ENCODE measurements at places on chromosomes 3 and 15.

DNA sequence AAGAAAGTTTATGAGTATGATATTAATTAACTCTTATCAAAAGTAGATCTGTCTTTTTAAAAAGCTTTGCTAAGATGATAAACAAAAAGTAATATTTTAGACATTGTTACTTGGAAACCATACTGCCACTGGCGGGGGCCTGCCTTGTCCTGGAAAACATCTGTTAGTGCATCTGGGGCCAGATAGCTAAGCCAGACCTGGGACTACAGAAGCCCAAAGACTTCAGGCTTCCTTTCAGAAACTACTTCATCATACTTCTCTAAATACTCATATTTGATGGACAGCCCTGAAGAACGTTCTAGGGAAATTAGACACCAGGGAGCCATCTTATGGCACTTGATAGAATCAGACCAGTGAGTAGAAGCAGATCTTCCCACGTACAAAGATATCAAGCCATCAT lies 795.4 kb upstream of the SEMA6D start:
- DNase-seq: no peak

GRCh38 chr3:148178503-148178902 lies 519.2 kb upstream of the AGTR1 start:
- DNase-seq: peak; percentile 16

DNA sequence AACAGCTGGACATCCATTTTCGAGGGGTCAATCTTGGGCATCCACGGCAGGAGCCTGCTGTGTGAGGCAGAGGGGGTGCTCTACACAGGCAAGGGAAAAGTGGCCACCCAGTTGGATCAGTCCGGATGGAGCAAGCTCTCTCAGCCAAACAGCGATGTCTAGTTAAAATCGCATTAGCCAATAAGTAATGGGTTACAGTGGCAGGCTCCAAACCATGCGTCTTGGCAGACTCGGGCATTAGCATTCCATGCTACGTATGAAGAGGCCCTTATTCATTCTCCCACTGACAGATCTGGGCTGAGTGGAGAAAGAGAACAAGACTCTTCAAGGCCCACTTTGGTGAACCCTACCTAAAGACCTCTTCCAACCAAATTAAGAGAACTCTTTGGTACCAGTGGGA lies 49.3 kb downstream of the CCNB2 start:
- no peak for DNase-seq

- DNase-seq: no peak
Measured at GRCh38 chr3:185823078-185824044, 1.5 kb downstream of the IGF2BP2 start.

- DNase-seq: no peak
Measured at GRCh38 chr3:138371070-138371965, 22.9 kb downstream of the MRAS start.

DNA sequence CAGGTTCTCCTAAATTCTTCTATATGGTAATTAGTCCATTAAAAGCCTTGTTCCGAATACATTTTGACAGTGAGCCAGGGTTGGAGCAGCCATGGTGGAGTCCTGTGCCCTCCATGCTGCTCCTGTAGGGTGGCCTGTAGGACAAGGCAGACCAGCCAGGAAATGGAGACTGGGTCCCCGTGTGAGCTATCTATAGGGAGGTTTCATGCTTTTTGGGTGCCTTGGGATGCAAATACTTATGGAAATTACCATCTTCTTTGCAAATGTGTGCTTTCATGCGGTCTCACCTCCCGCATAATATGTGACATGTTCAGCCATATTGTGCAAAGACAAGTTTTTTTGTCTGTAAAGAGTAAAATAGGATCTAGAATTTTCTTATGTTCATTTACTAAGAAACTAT lies 58.0 kb upstream of the FURIN start:
- DNase-seq: no peak

DNA sequence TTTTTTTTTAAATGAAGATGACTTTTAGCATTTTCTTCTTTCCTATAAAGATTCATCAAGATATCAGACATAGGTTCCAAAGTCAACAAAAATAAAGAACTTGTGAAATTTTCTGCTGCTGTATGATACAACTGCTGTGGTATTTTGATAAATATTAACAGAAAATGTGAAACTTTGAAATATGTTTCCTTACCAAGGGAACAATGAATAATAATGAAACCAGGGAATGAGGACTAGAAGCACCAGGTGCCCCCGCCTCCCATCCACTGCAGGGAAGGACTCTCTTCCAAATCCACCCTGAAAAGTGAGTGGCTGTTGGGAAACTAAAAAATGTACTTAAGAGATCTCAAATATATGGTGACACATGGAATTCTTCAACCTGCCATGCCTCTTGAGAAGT lies 198.4 kb downstream of the FHIT start:
- no peak for DNase-seq

DNA sequence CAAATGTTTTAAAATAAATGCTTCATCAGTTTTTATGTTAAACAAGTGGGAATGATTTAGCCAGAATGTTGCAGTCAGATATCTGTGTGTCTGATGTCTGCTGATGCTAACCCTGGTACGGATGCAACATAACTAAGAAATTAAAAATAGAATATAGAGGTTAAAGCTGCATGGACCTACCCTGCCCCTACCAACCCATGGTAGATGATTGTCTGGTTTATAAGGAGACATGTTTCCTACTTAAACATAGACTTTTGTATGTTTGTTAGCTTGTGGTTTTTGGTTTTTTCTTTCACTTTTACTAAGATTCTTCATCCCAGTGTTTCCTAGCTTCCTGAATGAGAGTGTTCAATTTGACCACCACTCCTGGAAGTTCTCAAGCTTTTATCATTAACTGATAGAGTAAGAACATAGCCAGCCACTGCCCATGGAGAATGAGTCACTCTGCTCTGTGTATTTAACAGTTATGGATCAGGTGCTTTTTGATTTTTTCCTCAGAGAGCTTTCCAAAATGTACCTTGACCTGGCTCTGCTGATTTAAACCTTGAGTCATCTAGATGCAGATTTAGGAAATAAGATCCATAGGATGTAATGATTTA lies 70.7 kb upstream of the VEPH1 start:
- peak; percentile 70 for DNase-seq

- DNase-seq: no peak
Measured at GRCh38 chr15:65917936-65918335, 48.6 kb downstream of the RAB11A start.

DNA sequence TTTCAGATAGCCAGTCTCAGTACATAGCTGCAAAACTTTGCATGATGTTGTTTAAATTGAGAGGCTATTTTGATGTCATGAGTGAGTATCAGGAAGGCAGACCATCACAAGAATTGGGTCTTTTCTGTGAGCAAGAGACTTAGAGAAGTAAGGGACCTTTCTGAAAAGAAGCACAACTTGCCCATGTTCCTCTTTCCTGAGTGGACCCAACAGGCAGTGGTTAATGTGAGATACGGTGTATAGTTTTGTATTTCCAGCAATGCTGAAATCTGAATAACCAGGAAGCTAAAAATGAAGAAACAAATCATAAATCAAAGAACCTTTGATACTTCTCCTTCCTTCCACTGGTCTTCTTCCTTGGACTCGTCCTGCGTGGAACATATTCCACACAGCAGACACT lies 25.1 kb downstream of the MCTP2 start:
- DNase-seq: no peak

- no peak for DNase-seq
Measured at GRCh38 chr3:67018789-67019526, 20.9 kb downstream of the KBTBD8 start.
